ENCODE measurements at places on chromosomes 2 and 18.

DNA sequence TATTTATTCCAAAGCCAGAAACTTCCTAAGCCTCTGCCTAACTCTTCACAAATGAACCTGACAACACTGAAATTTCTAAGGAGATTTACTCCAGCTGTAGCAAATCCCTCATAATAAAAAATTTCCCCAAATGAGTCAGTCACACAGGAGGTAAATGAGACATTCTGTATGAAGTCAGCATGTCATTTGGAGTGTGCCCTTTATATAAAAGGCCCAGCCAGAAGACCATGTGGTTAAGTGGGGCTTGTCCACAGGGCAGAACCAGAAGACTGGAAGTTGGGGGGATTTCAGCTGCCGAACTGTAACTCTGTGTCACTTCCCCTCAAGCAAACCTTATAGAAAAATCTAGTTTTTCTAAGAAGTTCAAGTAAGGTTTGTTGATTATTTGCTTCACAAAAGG lies 30.2 kb downstream of the NRP2 start:
- DNase-seq = no peak

DNA sequence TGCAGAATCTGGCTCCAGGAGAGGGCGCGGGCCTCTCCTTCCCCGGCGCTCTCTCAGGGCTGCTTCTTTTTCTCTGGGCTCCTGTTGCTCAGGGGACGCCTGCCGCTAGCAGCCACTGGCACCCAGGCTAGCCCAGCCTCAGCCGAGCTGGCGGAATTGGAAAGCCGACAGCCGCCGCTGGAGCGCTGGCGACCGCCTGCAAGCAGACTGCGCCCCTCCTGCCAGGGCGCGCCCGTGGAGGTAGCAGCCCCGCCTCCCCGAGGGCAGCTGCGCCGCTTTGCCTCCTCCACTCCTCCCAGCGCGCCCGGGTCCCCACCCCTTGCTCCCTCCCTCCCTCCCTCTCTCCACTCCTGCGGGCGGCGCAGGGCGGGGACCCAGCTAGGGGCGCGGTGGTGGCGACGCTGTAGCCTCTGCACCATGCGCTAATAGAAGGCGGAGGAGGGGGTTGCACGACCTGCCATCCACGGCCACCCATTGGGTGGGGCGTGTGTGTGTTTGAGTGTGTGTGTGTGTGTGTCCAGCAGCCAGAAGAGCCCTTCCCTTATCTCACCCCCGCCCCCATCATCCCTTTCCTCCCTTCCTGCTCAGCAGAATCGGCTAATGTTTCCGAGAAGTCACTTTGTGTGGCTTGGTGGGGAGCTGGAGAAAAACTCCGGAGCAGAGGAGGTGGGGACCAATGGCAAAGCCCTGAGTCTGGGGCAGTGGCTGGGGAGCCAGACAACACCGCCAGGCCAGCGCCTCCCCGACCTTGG lies at the start of gene SCN9A:
TSS of gene SCN9A (minus strand) at position 209 of the 752 bp plus-strand sequence. CDS start 64,188 bp downstream, outside the sequence.
- DNase-seq = no peak

DNA sequence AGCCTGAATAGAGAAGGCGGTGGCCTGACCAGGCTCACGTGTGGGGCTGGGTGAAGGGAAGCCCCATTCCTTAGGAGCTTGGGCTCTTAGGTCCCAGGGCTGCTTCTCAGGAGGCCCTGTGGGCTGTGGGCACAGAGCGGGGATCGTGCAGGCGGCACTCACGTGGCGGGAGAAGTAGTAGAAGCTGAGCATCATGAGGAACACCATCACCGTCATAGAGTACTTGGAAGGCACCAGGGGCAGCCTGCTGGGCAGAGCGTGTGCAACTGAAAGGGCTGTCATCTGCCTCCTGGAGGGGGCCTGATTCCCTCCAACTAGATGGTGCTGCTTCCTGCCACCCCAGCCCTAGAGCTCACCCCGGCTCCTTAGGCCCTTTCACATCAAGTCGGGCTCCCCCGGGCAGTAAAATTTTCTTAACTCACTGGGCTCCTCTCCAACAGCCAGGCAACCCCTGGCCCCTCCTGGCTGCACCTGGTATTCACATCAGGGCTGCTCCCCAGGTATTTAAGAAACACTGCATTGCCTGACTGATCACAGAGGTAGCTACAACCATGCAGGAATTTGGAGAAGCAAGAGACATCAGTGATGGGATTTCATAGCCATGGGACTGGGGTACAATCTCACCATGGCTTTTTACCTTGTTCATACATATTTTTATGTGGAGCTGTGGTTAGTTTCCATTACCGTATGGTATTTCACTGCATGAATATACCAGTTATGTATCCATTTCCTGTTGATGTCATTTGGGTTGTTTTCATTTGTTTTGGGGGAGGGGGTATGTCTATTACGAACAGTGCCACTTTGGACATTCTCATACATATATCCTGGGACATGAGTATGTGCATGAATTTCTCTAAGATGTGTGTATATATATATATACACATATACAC lies 32.9 kb downstream of the CENPO start:
- DNase-seq = no peak

- DNase-seq = no peak
Measured at GRCh38 chr2:10520154-10520553, 72.0 kb upstream of the ODC1 start.

- DNase-seq = peak; percentile 10
Measured at GRCh38 chr18:26103579-26103978, 13.2 kb upstream of the SS18 start.

- DNase-seq = peak; percentile 84
Measured at GRCh38 chr18:12839526-12840196, 44.4 kb downstream of the PTPN2 start.

DNA sequence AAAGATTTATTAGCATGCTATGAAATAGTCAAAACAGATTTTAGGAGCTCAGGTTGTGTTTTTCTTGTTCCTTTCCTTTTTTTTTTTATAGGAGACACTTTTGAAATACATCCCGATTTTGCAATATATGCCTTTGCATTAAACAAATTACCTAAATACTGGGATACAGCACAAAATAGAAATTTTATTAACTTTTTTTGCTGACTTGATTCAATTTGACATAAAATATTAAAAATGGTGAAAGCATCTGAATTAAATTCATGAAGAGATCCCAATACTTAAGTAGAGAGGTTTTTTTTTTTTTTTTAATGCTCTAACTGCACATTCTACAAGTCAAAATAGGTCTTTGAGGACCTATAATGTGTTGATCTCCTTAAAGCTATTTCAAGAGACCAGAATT lies 939.5 kb upstream of the CHAC2 start:
- DNase-seq = no peak

GRCh38 chr2:216849987-216850386 lies 9.9 kb downstream of the TNP1 start:
- no peak for DNase-seq

DNA sequence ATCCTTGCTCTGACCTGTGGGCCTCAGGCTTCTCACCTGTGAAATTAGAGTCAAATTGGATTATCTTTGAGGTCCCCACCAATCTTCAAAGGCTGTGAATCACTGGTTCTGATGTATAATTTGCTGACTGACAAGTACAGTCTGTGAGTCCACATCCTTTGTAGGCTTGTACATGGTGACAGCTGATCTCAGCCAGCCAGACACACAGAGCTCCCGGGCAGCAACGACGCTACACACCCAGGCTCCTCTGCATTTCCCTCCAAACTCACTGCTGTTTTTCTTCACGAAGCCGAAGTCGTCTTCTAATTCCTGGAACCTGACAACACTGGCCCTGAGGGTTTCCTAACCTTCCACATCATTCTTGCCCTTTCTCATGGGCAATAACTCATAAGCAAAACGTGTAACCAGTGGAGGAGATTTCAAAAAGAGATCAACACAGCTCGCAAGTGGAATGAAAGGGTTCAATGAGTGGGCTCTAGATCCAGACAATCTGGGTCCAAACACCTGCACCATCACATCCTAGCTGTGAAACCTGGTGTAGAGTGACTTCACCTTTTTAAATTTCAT lies 37.9 kb upstream of the EVA1A start:
- no peak for DNase-seq

GRCh38 chr2:159939946-159940345 lies 122.5 kb downstream of the PLA2R1 start:
- DNase-seq = no peak

DNA sequence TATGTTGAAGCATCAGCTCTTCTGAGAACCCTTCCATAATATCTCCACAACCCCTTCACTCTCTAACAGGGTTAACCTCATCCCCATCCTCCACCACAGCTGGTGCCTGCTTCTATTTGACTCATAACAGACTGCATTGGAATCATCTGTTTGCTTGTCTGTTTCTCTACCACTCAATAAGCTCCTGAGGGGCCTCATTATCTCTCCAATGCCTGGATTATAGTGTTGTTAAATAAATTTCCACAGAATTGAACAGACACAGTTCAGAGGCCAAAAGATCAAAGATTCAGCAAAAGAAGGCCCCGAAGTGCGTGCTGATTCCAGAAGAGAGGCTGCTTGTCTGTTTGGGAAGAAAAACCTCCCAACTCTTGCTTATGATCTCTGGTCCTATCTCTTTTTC lies 33.7 kb upstream of the FAM98A start:
- no peak for DNase-seq

DNA sequence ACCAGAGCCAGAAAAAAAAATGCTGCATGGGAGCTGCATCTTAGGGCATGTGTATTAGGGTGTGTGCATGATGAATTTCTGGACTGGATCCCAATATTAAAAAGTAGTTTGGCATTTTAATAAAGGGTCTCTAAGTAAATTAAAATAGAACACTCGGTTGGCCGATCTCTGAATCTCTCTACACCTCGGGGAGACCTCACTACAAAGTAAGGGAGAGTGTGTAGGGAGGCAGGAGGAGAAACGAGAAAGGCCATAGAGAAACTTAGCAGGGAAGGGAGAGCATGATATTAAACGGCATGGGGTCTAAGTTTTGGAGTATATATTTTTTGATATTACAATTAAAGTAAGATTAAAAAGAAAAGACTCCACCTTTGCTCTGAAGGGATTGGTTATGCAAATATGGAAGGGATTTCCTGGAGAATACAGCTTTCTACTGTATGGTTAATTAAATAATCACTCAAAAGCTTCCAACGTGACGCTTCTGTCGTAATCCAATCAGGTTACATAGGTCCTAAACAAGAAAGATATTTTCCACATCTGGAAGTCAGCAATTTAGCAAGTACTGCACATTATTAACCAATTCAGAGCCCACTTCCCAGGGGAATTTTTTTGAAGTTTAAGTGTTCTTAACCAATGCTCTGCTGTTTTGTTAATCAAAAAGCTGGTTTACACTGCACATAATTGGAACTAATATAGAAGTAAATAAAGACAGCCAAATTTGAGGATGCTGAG lies 1.0 kb upstream of the ZEB2 start:
- no peak for DNase-seq

- no peak for DNase-seq
Measured at GRCh38 chr2:16071865-16072637, 131.7 kb downstream of the MYCN start.

DNA sequence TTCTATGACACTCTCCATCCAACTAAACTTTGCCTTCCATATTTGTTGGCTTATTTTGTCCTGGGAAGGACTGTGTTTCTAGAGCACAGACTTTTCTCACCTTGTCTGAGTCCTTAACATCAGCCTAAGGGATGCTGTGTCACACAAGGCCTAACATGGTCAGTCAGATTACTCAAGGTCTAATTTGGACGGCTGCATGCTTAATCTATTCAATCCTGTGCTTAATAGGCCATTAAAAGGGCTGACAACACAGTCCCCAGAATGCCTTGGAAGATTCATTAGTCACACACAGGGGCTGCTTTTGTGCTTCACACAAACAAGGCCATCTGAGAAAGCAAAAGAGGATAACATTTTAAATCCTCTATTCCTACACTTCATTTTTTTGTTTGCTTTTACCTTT lies 84.0 kb downstream of the DYNAP start:
- DNase-seq = no peak

All from CD4-positive, alpha-beta T cell treated with Interleukin-4 for 4 hours (primary cell).